AG09319 (cell line): ENCODE measurements at places on chromosomes 13 and 19.

GRCh38 chr19:55704494-55705245 lies 29.6 kb downstream of the EPN1 start:
- no peak for DNase-seq

GRCh38 chr13:77390391-77390790 lies 63.5 kb upstream of the MYCBP2 start:
- DNase-seq: no peak

GRCh38 chr19:58326914-58327726 lies at the start of gene ZSCAN22:
Gene ZSCAN22, plus strand, starts transcription at chr19:58326994. Its CDS starts 7,809 bp downstream, at chr19:58334803.
- peak; percentile 78 for DNase-seq

DNA sequence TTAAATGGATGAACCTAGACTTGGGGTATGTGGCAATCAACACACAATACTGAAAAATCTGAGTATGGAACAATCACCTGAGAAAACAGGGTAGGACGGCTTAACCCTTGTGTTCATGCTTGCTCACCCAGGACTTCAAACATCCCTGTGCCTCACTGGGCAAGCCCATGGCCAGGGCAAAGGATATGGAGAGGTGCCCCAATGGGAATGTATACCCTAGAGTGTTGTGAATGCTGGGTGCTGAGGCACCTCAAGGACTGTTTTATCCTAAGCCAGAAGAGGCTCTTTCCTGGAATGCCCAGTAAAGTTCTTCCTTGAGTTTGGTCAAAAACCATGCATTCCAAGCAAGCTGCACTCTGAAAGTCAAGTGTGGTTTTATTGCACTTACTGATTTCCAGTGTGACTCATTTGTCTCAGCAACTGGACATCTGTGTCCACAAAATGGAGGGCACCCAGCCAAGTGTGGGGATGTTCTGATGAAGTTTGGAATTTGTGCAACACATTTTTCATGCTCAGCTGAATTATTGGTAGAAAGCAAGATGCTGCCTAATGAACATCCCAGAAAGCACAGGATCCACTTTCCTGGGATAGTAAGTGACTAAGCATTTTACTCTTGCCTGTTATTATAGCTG lies 531.3 kb downstream of the RFC3 start:
- peak; percentile 95 for DNase-seq

DNA sequence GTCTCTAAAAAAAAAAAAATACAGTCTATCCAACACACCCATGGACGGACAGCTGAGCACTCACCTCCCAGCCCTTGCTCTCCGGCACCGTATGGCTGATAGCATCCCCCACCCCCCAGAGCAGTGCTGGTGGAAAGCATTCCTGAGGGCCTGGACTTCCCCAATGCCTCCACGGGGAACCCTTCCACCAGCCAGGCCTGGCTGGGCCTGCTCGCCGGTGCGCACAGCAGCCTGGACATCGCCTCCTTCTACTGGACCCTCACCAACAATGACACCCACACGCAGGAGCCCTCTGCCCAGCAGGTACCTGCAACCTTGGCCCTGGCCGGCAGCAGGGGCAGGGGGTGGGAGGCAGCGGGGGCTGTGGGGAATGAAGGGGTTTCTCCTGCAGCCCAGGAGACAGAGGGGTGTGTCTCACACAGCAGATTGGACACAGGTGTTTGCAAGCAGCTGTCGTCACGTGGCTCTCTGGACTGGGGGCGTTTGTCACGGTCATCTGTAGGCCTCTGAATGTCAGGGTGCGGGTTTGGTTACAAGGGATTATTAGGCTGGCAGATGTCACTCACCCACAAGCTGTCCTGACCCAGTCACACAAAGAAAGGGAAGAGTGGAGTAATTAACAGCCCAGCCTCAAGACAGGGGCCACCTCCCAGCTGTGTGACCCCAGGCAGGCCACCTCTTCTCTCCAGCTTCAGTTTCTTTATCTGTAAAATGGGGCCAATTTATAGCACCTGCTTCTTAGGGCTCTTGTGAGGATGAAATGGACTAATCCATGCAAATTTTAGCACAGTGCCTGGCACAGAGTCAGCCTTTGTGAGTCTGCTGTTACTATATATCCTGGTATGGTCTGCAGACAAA lies 19.3 kb downstream of the PLD3 start:
- DNase-seq: no peak

GRCh38 chr13:78476910-78477309 lies 126.4 kb downstream of the POU4F1 start:
- no peak for DNase-seq
